ENCODE measurements at places on chromosomes 13 and 19. TPM values are rescaled to one million over a fixed set of nuclear protein-coding genes. Genes with fewer than 3 reads are reported as not detected.

DNA sequence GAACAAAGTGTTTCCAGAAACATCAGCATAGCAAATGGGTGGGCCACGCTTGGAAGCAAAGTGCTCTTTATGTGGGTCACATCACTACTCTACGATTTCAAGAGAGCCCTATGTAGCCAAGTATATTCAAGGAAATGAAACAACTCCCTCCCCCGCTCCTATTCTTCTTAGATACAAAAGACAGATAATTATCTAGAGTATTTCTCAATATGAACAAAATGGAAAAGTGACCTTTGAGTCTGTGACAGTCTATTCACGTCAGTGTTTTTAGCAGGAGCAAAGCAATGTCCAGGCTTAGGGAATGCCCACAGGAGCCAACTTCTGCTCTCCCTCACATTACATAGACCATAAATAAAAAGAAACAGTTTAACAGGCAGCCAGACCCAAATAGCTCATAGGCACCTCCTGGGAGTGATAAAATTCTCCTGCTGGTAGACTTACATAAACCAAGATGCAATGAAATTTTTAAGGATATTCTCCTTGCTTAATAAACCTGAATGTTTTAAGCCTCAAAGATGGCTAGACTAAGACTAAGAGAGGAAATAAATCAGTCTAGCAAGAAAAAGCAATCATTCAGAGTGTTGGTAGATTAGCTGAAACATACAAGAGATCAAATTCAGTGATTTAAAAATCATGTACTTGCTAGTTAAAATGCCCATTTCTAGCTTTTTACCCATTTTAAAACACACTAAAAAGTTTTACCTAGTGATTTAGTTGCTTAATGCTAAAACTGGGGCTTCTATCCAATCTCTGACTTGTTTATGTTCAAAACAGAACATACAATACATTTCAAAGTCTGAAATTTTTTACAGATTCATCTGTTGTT, 182.8 kb downstream of the RGCC start:
- no peak for DNase-seq

DNA sequence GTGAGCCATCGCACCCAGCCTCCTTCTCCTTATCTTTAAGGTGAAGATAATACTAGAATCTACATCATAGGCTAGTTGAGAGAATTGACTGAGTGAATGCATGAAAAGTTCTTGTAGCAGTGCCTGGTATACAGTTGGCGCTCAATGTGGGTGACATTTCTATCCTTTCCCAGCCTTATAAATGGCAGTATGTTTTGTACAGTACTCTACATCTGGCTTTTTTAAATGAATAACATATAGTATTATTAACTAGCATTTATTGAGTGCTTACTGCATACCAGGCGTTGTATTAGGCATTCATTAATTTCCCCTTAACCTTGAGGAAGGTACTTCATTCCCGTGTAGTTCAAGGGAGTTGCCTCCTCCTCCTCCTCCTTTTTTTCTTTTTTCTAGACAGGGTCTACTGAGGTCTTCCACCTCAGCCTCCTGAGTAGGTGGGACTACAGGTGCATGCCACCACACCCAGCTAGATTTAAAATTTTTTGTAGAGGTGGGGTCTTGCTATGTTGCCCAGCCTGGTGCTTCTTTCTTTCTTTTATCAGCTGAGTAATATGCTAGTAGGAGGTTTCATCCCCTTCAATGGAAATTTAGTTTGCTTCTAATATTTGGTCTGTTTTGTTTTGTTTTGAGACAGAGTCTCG, 2.8 kb downstream of the C5AR1 start:
- DNase-seq: no peak

KASH5 gene
- not detected for total RNA-seq

RCBTB2 gene
- total RNA-seq: 1.5 TPM

- DNase-seq: no peak
These were observed 5.7 kb upstream of the SIX5 start for GRCh38 chr19:45774765-45775164.

TMEM86B gene
- total RNA-seq: 9.3 TPM

DNA sequence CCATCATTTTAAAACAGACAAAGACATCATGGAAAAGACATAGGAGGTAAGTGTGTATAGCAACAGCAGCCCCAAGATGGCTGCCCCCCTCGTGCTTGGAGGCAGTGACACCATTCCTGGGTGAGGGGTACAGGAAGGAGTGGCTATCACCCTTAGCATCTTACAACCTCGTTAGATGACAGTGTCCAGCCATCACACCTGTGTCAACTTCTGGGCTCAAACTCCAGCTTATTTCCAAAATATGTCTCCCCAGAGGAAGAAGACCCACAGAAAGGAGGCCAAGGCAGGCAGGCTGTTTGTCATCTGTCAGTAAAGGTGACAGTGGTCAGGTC, 27.5 kb downstream of the EPS15L1 start:
- DNase-seq: no peak

STOML3 gene
- not detected for total RNA-seq

CACNA1A gene
- total RNA-seq: not detected

DNA sequence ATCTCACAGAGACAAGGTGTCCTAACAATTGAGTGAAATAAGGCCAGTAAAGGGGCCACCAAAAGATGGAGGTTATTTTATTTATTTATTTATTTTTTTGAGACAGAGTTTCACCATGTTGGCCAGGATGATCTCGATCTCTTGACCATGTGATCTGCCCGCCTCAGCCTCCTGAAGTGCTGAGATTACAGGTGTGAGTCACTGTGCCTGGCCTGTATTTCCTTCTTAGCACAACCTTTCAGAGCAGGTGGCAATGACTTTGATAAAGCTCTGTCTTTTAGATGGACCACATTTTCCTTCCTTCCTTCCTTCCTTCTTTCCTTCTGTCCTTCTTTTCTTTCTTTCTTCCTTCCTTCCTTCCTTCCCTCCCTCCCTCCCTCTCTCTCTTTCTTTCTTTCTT, 11.0 kb upstream of the DOCK6 start:
- no peak for DNase-seq

FFAR2 gene
- total RNA-seq: 0.17 TPM

DNA sequence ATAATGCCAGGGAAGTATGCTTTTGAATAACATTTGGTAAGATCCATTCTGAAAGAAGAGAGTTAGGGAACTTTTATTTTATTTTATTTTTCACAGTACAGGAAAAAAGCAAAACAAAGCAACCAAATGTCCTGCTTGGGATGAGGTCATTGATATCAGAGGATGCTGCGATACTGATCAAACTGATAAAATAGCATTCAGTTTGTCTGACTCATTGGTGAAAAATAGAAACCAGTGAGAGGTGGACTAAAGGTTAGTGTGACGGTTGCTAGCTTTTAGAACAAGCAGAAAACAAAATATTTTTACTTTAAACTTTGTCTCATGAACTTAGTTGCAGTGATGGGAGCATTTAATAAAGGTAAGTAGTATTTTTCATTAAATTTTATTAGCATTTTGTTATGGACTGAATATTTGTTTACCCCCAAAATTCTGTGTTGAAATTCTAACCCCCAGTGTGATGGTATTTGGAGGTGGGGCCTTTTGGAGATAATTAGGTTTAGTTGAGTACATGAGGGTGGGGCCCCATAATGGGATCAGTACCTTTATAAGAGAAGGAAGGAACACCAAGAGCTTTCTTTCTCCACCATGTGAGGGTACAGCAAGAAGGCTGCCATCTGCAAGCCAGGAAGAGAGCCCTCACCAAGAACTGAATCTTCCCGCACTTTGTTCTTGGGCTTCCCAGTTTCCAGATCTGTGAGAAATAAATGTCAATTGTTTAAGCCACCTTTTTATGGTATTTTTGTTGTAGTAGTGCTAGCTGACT, 37.3 kb downstream of the ITGBL1 start:
- DNase-seq: no peak

DNA sequence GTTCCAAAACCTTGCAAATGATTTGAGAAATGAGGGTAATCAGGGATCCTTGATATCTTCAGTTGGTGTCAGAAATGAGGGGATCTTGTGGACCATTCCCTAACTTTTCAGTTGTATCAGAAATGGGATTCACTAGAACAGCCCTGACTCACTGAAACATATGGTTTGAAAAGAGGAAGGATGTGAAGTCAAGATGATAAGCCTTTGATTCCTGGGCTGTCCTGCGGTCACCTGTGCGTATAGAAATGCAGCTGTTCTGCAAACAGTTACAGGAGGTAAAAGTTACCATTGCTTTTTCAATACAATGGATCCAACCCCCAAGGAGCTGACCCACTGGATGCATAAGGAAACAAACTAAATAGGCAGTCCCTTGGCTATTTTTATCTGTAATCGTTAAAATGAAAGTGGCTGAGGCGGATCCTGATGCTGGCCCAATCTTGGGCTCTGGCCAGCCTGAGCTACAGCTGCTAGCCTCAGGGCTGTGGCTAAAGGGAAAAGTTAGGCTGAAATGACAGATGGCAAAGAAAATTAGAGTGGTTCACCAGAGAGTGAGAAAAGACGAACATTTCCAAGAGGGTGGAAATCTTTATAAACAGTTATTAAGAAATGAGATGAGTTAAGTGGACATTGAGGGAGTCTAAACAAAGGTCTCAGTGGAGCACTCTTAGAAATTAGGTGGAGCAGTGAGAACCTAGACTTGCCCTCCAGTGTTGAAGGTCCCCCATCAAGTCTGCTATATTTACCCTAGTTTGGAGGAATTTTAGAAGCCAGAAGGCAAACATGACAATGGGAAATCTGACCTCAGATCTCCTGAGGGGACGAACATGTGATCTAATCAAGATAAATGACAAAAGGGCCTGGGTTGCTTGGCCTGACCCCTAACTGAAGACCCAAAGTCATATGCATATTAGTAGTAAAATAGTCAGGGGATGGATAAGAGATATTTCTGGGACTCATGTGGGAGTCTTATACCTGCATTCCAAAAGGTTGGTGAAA, 7.6 kb downstream of the SIGLECL1 start:
- no peak for DNase-seq

GRCh38 chr19:20278342-20278741, 111.3 kb downstream of the ZNF486 start:
- no peak for DNase-seq
